ENCODE measurements at places on chromosomes 1 and 21. TPM values are rescaled to one million over a fixed set of nuclear protein-coding genes. Genes with fewer than 3 reads are reported as not detected.

DNA sequence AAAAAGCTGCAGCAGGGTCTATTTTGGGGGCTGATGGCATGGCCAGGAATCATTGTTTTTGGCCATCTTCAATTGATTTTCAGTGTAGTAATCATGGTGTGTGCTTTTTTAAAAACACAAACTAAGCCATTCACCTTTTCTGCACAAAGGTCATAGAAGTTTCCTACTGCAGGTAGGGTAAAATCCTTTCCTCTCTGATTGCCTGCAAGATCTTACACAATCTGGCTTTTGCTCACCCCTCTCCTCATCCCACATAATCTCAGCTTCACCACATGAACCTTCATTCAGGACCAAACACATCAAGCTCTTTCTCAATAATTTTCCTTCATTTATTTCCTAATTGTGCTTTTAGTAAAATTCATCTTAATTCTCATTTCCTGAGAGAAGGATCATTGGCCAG is 38.3 kb upstream of the GBP5 start:
- no peak for DNase-seq

- no peak for DNase-seq
These were observed 156.6 kb downstream of the DNM3 start for GRCh38 chr1:171997936-171998335.

DNA sequence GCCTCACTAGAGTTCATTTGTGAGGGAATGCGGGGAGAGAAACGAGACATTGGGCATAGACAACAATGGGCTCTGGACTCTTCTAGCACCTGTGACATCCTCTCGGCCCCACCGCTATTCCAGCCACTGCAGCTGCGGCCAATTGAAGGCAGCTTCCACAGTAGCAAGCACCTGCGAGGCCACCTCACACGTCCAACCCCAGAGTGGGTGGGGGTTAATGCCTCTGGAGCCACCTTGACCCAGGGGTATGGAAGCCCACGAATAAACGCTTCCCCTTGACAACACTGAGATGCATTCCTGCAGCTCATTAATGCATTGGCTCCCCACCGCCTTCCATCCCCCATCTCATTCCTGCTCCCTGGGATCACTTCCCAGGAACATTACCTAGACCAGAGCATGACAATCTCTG is 104.4 kb downstream of the GLIS1 start:
- DNase-seq = peak; percentile 76

GRCh38 chr21:17472592-17473271 is 40.1 kb upstream of the CXADR start:
- no peak for DNase-seq

GRCh38 chr1:56566061-56566744 is 13.2 kb downstream of the PLPP3 start:
- DNase-seq = no peak

The CA6 gene
- total RNA-seq = not detected

GRCh38 chr1:238226810-238227209 is 336.1 kb upstream of the ZP4 start:
- no peak for DNase-seq

GRCh38 chr1:245156736-245157505 is 2.1 kb downstream of the KIF26B start:
- no peak for DNase-seq

- DNase-seq = no peak
These were observed 62.3 kb downstream of the RUNX1 start for GRCh38 chr21:34986561-34987500.

DNA sequence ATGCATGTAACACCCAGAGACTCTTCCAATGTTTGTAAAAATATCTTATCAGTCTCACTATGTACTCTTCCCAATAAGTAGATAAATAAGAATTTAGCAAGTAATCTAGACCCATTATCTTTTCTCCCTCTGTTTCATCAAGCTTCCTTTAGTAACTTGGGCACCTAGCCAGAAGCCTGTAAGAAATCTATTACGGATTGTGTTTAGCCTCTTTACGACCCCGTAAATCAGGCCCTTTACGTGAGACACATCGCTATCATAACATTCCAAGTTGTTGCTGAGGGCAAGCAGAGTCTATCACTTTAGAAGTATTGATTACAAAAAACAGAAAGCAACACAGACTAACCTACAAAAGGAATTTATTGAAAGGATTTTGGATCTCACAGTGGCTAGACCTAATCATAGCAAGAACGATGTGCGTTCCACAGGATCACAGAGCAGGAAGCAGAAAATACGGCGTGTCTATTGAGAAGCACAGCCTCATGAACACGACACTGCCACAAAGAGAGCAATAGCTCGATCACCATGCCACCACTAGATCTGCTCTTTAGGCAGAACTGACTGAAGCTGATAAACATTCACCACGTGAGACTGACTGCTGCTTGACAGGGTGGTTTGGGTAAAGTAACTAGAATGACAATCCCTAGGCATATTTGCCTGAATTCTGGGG is 922.1 kb downstream of the AMY1C start:
- no peak for DNase-seq

GRCh38 chr1:59452559-59452958 is 155.7 kb downstream of the FGGY start:
- DNase-seq = no peak

- DNase-seq = no peak
These were observed 393.8 kb downstream of the DSCAM start for GRCh38 chr21:40453183-40453582.

DNA sequence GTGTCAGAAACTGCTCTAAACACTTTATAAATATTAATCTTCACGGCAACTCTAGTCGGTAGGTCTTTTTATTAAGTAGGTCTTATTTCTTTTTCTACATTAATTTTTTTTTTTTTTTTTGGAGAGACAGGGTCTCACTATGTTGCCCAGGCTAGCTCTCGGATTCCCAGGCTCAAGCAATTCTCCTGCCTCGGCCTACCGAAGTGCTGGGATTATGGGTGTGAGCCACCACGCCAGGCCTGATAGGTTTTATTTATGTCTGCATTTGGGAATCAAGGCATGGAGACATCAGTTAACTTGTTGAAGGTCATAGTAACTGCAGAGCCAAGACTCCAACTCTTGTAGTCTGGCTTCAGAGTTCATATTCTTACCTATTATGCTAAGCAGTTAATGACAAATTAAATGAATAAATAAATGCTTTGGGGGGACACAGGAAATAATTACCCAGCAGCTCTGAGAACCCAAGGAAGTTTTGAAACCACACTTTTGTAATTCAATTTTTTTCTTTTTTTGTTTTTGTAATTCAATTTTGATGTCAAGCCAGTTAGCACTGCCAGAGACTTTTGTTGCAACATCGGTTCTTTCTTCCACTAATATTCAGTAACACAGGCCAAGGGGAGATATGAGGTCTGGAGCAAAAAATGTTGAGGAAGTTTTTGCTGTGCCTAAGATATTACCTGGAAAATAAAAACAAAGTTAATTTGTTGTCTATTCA is 9.4 kb upstream of the UAP1 start:
- DNase-seq = no peak

DNA sequence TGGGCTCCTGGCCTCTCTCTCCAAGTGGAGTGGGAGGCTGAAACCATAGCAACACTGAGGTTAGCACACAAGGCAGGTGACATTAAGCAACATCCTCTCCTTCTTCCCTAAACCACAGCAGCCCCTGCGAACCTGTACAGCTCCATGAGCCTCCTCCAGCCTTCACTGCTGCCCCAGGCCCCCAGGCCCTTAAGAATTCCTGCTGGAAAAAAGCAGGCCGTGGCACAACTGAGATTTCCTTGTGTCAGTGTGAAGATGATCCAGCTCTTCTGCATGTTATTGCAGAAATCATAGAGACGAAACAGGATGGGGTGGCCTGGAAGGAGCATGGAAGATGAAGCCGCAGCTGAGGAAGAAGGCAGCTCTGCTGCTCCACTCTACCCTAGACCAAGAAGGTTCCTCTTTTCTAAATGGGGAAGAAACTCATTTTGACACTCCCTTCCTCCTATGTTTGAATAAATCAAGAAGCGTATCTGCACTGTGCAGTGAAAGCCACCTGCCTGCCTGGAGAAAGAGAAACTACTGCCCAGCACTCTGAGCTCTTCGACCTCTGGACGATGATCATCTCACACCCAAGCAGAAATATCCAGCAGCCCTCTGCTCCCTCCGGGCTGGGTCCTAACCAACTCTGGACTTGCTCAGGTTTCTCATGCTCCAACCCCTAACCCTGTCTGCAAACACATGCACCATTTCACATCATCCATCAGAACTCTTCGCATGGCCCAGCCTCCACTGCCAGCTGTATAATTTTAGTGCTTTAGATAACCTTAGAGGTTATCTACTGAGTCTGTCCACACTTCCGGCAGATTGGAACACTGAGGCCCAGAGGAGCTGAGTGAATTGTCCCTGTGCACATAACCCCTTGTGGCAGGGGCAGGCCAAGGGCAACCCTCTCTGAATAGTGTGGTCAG is 20.7 kb downstream of the SH3BP5L start:
- DNase-seq = no peak

- no peak for DNase-seq
These were observed 46.5 kb downstream of the OMA1 start for GRCh38 chr1:58500043-58500442.

- no peak for DNase-seq
These were observed 25.2 kb downstream of the CLDN14 start for GRCh38 chr21:36454706-36455105.

The PDZK1 gene
- total RNA-seq = 0.31 TPM

The CD247 gene
- total RNA-seq = not detected

GRCh38 chr21:41880153-41880552 is 1.0 kb upstream of the PRDM15 start:
- no peak for DNase-seq

The IVL gene
- total RNA-seq = not detected

DNA sequence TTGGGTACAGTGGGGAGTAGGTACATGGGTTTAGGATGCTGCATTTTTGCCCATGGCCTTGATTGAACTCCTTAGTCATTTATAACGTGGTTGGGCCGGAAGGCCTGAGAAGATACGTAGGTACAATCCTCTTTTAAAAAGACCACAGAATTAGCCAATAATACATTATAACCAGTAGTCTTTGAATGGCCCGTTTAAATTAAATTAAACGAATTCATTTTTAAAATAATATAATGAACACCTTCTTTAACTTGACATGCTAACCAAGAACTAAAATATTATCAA is 20.1 kb upstream of the ADAR start:
- no peak for DNase-seq

GRCh38 chr1:39478126-39478915 is 13.1 kb upstream of the BMP8A start:
- DNase-seq = no peak

The CLEC20A gene
- not detected for total RNA-seq

The PRDM16 gene
- 7.4 TPM for total RNA-seq

The SPRR2B gene
- total RNA-seq = not detected

DNA sequence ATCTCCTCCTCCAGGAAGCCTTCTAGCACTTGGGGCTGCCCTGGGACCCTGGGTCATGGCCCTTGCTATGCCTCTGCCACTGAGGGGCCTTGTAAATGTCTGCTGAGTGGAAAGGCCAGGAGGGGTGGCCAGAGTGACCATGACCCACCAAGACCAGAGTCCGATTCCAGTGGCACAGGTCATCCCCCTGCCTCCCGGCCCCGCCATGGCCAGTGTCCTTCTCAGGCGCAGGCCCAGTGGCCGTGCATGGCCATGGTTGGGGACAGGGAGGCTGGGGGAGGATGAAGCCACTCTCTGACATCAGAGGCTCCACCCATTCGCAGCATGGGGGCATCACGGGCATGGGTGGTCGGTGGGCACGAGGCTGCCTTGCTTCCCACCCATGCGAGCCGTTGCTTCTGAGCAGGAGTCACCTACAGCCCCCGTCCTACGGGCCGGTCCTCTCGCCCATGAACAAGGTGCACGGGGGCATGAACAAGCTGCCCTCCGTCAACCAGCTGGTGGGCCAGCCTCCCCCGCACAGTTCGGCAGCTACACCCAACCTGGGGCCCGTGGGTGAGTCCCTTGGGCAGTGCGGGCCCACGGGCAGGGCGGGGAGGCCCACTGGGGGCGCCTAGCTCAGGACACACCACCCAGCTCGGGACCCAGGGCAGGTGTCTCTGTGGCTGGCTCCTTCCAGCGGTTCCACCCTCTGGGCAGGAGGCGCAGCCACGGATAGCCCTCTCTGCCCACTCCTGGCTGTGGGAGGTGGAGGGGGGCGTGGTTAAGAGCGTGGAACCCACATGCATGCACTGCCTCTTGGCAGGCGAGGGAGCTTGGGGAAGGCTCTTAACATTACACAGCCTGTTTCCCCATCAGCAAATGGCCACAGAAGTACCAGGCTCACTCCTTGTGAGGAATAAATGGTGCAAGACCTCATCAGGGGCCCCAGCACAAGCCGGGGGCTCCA is 22.4 kb upstream of the CCDC27 start:
- DNase-seq = no peak

- DNase-seq = no peak
These were observed 4.7 kb upstream of the SPATA45 start for GRCh38 chr1:212852105-212852688.

DNA sequence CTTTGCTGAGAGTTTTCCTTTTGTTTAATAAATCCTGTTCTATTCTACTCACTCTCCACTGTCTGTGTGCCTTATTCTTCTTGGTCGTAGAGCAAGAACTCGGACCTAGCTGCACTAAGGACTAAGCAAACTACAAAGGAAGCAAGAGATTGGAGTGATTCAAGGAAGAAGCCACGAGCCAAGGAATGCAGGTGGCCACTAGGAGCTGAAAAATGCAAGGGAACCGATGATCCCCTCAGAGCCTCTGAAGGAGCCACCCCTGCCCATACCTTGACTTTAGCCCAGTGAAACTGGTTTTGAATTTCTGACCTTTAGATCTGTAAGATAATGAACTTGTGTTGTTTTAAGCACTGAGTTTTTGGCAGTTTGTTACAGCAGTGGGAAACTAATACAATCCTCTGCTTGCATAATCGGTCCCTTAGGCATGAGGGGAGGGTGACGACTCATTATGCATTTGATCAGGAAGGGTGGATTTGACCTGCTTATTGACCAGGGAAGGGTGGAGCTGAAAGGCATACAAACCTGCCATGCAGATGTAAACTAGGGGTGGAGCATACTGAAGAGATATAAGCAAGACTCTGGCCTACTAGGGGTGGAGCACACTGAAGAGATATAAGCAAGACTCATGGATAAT is 6.2 kb upstream of the CA6 start:
- no peak for DNase-seq

- DNase-seq = no peak
These were observed 66.3 kb upstream of the DIRAS3 start for GRCh38 chr1:68116643-68117235.

- no peak for DNase-seq
These were observed 61.7 kb upstream of the GJA8 start for GRCh38 chr1:147840909-147841308.

The NUP210L gene
- not detected for total RNA-seq

- DNase-seq = no peak
These were observed 1.9 kb downstream of the DMRTA2 start for GRCh38 chr1:50421366-50421748.

The SPRR5 gene
- total RNA-seq = not detected

The RNF186 gene
- not detected for total RNA-seq

- no peak for DNase-seq
These were observed 28.8 kb downstream of the SAMD13 start for GRCh38 chr1:84330125-84330984.

GRCh38 chr1:91885716-91886506 is at the start of gene TGFBR3:
Gene TGFBR3, minus strand, starts transcription at chr1:91886151. Its CDS starts 24,620 bp downstream, at chr1:91861531.
- peak; percentile 96 for DNase-seq

The TACSTD2 gene
- total RNA-seq = not detected

- no peak for DNase-seq
These were observed 12.2 kb upstream of the SLC6A9 start for GRCh38 chr1:44043176-44044070.

The GALE gene
- total RNA-seq = 20.0 TPM

GRCh38 chr1:165539908-165540307 is 3.9 kb upstream of the LRRC52 start:
- no peak for DNase-seq

All from osteocyte (in vitro differentiated cells).